ENCODE measurements at places on chromosomes 1 and 21.

DNA sequence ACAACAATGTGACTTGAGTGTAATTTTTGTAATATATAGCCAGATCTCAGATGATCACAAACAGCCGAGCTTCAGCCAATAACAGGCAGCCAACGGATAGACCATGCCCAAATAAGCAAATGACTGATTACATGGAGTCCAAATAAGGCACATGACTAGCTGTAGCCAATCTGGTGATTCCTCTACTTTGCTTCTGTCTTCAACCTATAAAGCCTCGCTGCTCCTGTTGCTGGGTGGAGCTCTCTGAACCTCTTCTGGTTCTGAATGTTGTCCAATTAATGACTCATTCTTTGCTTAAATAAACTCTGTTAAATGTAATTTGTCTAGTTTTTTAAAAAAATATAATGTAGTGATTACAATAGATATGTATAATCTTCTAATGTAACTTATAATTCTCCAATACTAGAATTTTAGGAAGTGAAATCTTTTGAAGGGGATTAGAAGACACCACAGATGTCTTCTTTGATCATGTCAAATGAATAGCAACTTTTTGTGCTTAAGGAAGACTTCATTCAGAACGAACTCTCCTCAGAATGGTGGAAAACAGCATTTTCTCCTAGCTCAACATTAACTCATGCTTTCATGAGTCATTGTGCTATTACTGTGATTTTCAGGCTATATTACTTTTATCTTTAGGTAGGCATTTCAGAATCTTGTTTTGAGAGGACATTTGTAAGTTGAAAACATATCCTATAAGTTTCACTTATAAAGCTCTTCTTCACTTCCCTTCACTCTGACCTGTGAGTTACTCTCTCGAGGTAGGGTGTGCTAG is 857.8 kb upstream of the B3GALT2 start:
- no peak for DNase-seq

GRCh38 chr1:201022493-201022819 is 1.1 kb downstream of the KIF21B start:
- DNase-seq = no peak

- DNase-seq = no peak
Measured at GRCh38 chr1:71030026-71030425, 17.6 kb downstream of the PTGER3 start.

DNA sequence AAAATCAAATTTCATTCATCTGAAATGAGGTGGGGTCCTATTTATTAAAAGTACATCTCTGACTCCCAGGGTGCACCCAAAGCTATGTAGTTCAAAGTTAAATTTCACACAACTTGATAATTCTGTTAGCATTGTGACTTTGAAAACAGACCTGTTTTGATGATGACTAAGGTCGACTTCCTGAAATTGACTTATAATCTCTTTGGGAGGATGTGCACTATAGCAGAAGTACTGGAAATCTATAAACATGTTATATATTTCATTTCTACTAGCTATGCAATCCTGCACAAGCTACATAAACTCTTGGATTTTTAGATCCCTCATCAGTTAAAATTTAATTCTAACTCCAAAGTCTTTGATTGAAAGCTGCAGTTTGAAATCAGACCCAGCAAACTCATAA is 507.6 kb downstream of the NEGR1 start:
- DNase-seq = no peak

GRCh38 chr21:45533846-45534635 is 8.2 kb downstream of the SLC19A1 start:
- no peak for DNase-seq

DNA sequence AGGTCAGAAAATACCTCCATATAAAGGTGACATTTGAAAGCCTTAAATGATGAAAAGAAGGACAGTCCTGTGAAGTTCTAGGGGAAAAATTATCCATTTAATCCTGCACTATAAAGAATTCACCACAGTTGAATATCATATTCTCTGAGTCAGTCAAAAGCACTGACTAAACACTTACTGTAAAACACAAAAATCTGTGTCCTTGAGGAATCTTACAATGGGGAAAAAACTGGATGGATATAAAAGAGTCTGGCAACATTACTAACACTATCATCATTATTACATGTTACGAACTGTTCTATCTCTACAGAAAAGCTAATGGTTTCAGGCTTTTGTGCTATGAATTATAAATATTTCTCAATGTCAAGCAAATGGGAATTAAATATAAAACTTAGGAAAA is 42.4 kb upstream of the HP1BP3 start:
- DNase-seq = no peak

- no peak for DNase-seq
Measured at GRCh38 chr1:50976890-50977574, 7.0 kb downstream of the CDKN2C start.

DNA sequence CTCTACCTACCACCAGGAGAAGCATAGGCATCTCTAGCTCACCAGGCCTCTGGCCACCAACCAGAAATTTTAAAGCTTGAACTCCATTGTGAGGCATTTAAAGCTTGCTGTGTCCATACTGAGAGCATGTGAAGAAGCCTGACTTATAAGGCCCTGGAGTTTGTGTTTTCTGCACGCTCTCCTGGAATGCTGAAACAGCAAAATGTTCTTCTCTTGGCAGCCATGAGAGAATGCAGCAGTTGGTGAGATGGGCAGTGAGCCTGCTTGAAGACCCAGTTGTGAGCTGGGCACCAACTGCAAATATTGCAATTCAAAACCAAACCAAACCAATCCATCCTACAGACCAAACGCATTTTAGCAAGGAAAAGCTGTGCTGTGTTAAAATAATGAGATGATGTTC is 170.0 kb upstream of the IVNS1ABP start:
- no peak for DNase-seq

- no peak for DNase-seq
Measured at GRCh38 chr1:118977600-118977999, 10.5 kb downstream of the TBX15 start.

GRCh38 chr21:42234464-42235241 is 15.7 kb downstream of the ABCG1 start:
- peak; percentile 63 for DNase-seq

- DNase-seq = no peak
Measured at GRCh38 chr1:175768610-175769009, 25.2 kb upstream of the TNR start.
